ENCODE measurements at places on chromosomes 5 and 9.
A peak's percentile ranks its signal among the peaks of the same experiment; 100 is the strongest.

- no peak for DNase-seq
Observed at GRCh38 chr9:83287021-83287420, 224.1 kb upstream of the RASEF start.

DNA sequence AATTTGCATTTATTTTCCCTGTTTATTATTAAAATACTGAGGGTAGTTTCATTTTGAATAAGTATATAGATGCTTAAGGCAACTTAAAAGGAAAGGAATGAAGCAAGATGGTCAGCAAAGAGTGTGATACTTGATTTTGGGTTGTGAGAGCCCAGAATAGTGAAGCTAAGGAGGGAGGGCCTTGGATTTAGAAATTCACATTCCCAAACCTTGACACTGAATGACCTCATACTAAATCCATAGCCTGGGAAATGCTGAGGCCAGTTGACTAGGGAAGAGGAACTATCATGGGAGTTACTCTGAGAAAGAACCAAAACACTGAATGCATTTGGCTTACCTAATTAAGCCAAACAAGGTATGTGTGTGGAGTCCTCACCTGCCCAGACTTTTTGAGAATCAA is 292.5 kb downstream of the SPATA31D1 start:
- DNase-seq: no peak

DNA sequence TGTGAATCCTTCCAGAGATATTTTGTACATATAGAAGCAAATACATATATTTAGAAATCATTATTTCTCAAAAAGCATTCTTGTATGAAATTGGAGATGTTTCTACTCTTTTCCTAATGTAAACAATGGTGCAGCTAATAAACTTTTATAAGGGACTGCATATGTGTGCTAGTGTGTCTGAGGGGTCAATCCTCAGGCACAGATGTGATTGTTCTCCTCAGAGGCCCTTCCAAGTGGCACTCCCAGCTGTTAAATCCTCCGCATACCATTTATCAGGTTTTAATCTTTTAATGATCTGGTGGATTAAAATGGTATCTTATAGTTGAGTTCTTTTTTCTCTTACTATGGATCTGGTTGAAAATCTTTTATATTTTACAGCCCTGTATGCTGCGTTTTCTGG is 5.6 kb upstream of the OMD start:
- no peak for DNase-seq

DNA sequence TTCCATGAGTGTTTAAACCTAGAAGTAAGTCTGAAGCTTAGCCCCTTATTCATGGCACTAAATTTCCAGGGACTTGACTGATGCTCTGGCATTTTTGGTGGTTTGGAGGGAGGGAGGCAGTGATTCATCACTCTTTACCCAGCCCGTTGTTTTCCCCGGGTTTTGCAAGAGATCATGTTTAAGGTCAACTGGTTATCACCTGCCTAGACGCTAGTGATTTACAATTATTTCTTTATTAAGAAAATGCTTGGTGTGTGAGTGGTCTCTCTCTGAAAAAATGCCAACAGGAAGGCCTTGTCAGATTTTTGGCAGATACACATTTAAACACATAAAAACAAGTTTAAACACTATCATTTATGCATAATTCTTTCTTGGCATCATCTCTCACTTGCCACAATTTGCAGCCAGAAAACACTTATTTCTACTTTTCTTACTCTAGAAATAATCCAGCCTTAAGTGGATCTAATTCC is 737.9 kb upstream of the ZNF608 start:
- DNase-seq: no peak

DNA sequence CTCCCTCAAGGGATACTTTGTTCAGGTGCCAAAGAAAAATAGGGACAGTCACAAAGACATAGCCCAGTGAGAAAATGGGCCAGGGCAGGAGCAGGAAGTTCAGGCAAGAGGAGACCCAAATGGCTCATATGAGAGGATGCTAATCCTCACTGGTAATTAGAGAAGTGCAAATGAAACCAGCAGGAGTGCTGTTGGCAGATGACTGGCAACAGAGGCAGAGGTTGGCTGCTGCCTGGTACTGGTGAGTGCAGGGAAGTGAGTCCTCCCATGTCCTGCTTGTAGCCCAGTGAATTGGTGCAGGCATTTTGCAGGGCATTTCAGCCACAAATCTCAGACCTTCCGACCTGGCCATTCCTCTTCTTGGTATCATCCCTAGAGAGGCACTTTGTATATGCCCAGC is 23.5 kb downstream of the ODF2 start:
- no peak for DNase-seq

- no peak for DNase-seq
Observed at GRCh38 chr9:115170358-115171073, 52.6 kb upstream of the TNC start.

- DNase-seq: no peak
Observed at GRCh38 chr9:5958273-5958672, 57.2 kb downstream of the RANBP6 start.

DNA sequence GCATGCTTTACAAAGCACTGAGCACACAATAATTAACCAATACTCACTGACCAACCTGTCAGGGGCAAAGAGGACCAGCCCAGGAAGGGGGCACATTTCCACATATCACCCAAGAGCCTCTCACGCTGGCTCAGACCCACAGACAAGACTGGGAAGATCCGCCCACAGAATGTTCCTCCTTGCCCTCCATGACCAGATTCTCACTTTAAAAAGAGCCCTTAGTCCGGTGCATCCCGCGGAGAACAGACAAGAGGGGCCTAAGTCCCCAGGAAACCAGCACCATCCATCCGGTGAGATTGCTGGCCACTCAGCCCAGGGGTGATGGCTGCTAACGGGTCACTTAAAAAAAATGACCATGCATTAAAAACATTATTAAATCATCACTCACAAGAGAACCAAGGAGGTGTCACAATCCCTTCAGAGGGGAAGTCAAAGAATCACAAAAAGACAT is 32.9 kb downstream of the SEMA4D start:
- DNase-seq: no peak

GRCh38 chr5:50958852-50959457 is 292.5 kb downstream of the PARP8 start:
- DNase-seq: peak; percentile 20

DNA sequence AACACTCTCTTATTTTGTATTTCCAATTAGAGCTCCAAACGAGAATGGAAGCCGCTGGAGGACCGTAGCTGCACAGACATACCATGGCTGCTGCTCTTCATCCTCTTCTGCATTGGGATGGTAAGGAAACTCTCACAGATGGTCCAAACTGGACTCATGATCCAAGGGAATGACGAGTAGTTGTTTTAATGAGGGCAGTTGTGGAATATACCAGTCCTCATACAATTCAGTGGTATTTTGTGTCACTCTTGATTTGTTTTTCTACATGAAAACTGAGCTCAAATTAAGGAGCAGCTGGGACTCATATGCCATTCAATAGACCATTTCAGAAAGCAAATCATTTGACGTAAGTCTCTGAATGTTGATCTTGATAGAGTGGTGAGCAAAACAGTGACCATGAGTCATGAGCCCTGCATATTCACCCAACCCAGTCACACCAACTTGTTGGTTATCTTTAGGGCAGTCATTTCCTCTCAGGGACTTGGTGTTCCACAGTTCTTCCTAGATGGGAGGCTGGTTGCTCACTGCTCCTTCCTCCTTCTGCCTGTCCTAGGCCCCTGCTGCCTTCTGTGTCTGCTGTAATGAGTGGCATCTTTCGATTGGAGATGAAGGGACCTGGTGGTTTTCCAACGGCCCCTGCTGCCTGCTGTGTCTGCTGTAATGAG is 54.9 kb downstream of the SLC44A1 start:
- DNase-seq: no peak

DNA sequence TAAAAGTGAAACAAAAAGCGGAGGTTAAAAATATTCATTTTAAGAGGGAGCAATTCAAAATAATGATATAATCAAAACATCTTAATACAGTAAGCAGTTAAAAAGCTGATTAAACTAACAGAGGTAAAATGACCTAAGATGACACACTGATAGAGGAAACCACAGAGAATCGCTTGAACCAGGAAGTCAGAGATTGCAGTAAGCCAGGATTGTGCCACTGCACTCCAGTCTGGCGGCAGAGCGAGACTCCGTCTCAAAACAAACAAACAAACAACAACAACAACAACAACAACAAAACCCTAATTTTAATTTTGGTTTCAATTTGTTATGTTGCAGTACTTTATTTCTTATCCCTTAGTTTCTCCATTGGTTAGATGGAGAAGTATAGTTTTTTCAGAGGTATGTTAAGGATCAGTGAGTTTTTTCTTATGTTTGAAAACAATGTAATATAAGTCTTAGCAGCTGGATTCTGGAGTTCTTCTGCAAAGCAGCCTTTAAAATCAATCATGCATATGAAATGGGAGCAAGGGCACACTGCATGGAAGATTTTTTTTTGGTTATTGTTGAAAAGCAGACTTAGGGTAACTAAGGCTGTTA is 58.5 kb downstream of the MLANA start:
- DNase-seq: no peak

DNA sequence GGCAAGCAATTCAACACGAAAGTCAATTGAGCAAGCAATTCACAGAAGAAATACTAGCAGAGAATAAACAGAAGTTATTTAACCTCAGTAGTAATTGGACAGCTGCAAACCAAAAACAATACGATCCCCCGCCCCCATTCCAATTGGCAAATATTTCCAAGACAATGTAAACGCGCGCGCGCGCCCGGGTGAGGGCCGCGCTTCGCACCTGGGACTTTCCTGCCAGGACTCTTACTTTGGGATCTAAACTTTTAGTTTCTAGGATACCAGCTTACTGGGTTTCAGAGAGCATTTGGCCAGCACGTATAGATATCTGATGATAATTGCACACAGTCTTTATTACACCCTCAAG is 8.6 kb downstream of the RUFY1 start:
- DNase-seq: peak; percentile 18

- no peak for DNase-seq
Observed at GRCh38 chr5:175686396-175686795, 28.5 kb downstream of the HRH2 start.

DNA sequence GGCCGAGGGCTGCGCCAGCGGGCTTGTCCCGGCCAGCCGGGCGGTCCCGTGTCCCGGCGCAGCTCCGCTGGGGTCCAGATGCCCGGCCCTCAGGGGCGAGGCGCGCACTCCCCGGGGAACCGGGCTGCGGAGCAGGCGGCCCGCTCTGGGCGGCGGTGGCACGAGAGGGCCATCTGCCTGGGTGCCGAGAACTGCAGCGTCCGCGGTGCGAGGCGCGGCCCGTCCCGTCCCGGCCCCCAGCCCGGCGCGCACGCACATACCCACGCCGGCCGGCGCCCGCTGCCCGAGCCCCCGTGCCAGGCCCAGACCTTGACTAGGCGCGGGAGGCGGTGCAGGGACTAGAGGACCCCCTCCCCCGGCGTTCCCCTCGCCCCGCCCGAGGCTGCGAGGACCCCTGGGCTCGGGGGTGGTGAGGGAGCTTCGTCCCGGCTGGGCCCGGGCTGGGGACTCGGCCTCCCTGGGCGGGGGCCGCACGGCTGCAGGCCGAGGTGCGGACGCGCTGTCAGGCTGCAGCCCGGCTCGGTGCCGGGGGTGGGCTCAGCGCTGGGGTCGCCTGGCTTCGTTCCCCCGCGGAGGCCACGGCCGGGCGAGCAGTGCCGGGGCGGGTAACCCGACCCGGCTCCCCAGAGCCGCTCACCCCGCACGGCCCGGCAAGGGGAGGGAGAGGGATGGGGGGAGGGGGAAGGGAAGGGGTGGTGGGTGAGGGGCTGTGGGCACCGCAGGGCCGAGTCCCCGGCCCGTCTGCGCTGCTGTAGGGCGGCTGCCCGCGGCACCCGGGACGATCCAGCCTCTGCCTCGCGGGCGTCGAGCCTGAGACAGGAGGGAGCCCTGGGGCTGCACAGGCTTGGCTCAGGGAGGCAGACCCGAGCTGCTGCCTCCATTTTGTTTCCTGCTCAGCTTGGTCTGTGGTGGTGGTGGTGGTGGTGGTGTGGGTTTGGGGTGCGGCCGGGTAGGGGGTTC is 1.2 kb upstream of the NSD1 start:
- no peak for DNase-seq

Data from NCI-H1930 (cell line).